CD4-positive, alpha-beta T cell treated with Interleukin-17A for 1 hour (primary cell): ENCODE measurements at places on chromosomes 5 and 9.

DNA sequence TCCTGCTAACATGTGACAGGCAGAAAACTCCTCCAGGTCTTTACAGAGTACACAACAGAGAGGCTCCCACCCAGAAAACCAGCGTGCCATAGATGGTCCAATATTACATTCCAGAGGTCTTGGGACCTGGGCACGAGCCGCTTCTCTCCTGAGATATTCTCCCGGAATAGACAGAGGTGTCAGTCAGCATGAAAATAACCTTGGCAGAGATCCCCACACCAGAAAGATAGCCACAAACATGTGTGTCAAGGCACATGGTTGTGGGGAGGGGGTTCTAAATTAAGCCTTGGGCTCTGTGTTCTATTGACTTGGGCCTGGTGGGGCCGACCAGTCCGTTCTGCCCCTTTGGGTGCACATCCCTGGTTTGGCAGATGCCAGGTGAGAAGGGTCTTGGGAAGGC is 78.4 kb downstream of the BOD1 start:
- no peak for DNase-seq

- no peak for DNase-seq
Measured at GRCh38 chr5:3596261-3596825, 711 bp downstream of the IRX1 start.

GRCh38 chr9:74942801-74943200 is 9.9 kb downstream of the C9orf40 start:
- DNase-seq, result no peak

DNA sequence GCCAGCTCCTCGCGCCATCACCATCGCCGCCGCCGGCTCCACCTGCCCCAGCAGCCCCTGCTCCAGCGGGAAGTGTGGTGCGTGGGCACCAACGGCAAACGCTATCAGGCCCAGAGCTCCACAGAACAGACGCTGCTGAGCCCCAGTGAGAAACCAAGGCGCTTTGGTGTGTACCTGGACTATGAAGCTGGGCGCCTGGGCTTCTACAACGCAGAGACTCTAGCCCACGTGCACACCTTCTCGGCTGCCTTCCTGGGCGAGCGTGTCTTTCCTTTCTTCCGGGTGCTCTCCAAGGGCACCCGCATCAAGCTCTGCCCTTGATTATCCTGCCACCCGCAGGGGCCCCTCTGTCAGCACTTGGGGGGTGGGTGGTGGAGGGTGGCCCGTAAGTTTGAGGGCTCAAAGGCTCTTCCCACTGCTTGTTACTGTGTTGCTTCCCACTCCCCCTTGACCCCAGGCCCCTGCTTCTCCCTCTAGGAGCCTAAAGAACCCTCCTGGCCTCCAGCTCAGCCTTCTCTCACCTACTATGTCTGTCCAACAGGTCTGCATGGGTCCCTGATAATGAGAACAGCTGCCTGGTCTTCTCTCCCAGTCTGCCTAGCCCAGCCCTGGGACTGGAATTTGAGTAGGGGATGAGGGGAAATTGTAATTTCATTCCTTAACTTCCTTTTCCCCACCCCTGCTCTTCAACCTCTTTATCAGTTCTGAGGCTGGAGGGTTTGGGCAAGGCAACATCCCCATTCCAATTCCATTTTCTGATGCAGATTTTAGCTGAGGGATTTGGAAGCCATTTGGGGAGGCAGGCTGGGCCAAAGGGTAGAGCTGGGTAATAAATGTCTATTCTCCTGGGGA is 9.0 kb downstream of the RACK1 start:
- no peak for DNase-seq

DNA sequence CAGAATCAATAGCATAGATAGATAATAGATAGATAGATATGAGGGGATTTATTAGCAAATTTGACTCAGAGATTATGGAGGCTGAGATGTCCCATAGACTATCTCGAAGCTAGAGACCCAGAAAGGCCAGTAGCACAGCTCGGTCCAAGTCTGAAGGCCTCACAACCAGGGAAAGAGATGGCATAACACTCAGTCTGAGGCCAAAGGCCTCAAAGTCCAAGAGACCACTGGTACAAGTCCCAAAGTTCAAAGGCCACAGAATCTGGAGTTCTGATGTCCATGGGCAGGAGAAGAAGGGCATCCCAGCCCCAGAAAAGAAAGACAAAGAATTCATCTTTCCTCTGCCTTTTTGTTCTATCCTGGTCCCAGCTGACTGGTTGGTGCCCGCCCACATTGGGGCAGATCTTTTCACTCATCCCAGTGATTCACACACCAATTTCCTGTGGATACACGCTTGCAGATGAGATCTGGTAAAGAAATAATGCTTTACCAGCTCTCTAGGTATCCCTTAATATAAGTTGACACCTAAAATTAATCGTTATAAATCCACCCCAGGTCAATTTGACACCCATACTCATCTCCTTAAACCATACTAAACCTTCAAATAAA is 127.8 kb upstream of the FBN2 start:
- no peak for DNase-seq

- DNase-seq, result no peak
Measured at GRCh38 chr5:128053291-128053954, 30.1 kb upstream of the SLC12A2 start.

DNA sequence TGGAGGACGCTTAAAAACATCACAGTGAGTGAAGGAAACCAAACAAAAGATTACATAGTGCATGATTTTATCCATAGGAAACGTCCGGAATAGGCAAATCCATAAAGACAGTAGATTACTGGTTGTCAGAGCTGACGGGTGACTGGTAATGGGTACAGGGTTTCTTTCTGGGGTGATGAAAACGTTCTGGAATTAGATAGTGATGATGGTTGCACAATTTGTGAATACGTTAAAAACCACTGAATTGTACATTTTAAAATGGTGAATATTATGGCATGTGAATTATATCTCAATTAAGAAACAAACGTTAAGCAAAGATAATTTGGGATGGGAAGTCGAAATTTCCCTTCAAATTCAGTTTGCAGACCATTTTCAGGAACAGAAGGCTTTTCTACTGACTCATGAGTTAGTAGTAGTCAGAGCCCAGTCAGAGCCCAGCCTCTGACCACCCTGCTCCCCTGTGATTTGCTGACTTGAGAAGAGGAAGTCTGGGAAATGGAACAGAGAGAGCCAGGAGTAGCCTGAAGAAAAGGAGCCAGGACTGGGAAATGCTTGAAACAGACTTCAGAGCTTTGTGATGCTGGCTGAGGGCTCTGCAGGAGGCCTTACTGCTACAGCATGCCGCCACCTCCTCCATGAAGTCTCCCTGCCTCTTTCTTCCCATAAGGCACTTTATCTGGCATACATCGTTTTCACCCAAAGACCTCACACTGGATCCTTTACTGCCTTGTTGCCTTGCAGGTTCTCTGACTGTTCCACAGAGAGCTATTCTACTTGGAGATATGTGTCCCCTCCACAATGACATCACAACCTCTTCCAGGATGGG is 46.4 kb upstream of the CTNNA1 start:
- DNase-seq, result no peak
